ENCODE measurements at places on chromosomes 7 and 10.

GRCh38 chr7:112744818-112745217 is 45.4 kb downstream of the TMEM168 start:
- DNase-seq = no peak

GRCh38 chr10:29994811-29995210 is 64.6 kb downstream of the JCAD start:
- no peak for DNase-seq

DNA sequence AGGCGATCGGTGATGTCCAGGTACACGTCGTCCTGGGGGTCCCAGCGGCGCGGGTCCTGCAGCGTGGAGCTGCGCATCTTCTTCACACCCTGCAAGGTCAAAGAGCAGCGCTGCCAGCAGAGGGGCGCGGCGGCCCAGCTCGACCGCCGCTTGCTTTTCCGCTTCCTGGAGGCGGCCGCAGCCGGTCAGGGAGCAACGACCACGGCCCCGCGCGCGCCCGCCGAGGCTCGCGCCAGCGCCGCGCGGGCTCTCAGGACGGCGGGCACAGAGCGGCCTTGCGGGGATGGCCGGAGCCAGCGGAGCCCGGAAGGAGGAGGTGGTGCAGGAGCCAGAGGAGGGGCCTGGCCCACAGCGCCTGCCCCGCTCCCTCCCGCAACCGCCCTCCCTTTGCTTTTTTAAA is 76.4 kb upstream of the CDC14C start:
- no peak for DNase-seq

DNA sequence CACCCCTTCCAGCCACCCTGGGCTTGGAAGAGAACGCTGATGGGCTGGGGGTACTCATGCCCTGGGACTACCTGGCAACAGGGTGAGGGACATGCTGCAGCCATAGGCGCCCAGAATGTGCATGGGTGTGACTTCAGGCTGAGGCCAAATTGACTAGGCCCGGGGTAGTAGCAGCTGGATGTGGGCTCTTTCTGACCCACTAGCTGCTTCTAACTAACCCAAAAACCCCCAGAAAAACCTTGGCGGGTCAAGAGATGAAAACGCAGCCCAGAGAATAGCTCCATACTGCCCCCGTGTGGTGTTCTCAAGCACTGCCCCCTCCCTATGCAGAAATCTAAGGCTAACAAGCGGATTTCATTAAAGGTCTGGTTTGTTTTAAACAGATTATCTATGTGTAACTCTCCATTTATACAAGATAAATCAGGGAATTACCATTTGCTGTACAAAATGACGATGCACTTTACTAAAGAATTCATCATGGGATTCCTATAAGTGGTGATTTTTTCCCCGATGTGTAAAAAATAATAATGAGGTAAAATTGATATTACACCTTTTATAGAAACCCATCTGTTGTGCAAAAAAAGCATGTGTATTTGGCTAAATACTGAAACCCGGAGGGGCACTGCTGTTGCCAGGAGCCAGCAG is 4.2 kb downstream of the SMARCD3 start:
- DNase-seq = no peak

DNA sequence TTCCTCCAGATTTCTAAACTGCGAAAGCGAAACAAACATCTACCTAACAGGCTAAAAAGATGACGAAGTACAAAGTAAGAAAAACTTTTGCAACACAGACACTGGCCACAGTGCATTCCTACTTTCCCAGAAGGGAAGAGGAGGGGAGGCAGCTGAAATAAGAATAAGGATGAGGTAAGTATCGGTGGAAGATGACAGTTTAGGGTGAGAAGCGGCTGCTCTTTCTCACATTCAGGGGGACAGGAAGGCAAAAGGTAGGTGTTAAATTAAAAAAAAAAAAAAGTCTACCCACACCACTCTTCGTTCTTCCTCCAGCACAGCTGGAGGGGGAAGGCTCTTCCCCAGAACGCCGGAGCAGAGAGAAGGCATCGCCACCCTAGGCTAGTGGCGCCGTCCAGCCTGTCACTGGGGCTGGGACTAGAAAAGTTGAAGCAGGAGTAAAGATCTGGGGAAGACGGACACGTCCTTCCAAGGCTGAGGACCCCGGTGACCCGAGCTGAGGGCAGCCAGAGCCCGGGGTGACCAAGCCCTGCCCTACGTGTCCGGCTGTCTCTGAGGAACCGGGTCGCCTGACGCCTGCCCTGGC is 846 bp downstream of the DNAJC1 start:
- DNase-seq = no peak

- DNase-seq = no peak
These were observed 53.1 kb upstream of the NPS start for GRCh38 chr10:127496035-127496434.

DNA sequence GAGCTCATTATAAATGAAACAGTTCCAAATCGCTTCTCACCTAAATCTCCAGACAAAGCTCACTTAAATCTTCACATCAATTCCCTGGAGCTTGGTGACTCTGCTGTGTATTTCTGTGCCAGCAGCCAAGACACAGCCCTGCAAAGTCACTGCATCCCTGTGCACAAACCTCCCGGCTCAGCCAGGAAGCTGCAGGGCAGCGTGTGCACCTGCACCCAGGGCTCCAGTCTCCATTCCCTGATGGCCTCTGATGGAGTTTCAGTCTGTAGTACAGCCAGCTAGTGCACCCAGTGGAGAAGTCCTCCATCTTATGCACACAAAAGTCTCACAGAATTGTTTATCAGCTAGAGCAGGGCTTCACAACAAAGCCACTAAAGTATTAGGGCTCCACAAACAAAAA is 51.1 kb upstream of the PRSS58 start:
- DNase-seq = no peak

DNA sequence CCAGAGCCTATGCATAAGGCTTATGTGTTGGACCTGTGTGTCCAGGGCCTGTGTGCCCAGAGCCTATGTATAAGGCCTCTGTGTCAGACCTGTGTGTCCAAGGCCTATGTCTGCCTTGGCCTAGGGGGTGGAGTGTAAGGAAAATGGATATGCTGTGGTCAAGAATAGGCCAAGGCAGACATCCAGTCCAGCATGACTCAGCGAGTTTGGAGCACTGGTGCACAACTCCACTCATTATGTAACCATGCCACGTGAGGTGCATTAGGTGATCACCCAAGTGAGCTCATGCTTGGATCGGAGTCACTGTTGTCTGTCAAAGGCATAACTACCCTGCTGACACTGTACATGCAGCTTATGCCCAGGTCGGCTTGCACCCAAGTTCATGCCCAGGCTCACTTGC is 238.9 kb downstream of the CACNA2D1 start:
- DNase-seq = no peak

DNA sequence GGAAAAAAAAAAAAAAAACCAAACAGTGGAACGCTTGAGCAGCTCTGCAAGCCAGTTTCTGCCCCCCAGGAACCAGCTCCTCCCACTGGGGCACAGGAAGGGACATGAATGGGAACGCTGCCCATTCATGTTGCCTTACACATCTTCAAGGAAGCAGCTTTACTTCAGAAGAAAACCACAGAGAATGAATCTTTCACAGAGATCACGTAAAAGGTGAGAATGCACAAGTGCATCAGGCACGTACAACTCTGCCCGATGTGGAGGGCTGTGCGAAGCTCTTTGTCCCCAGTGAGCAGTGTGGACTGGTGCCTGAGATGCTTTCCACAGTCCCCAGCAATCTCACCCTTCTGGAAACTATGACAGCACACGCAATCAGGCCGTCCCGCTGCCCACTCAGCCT is 106.2 kb downstream of the DLG5 start:
- DNase-seq = no peak

- DNase-seq = no peak
These were observed 29.0 kb downstream of the PODXL start for GRCh38 chr7:131527456-131527855.

GRCh38 chr7:155669717-155670505 is 25.4 kb downstream of the RBM33 start:
- no peak for DNase-seq

GRCh38 chr7:42453931-42454361 is 216.9 kb upstream of the GLI3 start:
- DNase-seq = no peak

DNA sequence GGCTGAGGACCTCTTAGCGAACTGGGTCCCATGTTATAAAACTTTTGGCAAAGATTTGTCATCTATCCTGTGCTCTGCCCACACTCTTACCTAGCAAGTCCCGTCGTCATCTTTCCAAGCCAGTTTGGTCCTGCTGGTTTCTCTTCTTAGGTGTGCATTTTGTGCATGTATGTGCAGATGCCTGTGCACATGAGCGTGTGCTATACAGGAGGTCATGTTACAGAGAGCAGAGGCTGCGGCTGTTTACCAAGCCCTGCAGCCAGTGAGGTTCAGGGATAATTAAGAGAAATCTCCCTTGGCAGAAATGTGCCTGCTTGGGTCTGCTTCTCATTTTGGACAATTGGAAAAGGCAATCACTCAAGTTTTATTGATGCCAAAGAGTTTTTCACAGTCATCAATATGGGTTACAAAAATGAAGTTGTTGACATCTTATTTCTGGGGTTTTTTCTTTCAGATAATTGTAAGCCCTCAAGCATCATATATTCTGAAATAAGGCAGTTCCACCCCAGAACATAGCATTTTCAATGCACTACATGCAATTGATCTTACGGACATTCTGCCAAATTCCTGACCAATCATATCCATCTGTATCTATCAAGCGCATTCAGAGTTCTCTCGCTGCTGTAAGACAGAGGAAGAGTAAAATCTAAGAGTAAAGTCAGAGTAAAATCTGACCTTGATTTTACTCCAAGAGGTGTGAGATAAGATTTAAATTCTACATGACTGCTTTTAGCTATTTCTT is 361.4 kb upstream of the ZNF32 start:
- DNase-seq = no peak

GRCh38 chr10:79203833-79204232 is 135.1 kb downstream of the ZMIZ1 start:
- no peak for DNase-seq

DNA sequence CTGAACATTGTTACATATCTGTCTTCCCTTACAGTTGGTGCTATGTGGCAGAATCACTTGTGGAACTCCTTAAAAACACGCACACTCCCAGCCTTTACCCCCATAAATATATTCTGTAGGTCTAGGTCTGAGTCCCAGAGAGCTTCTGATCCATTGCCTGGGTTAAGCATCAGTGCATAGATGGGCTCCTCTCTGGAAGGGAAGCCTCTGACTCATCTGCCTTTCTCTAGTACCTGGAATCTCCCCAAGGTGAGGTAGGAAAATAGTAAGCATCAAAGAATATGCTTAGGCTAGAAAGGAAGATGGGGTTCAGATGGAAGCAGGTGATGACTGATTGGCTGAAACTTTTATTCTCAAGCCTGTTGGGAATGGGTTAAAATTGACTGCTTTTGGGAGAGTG is 26.1 kb downstream of the PROSER2 start:
- no peak for DNase-seq

GRCh38 chr7:5477723-5478531 is 54.3 kb upstream of the TNRC18 start:
- no peak for DNase-seq

DNA sequence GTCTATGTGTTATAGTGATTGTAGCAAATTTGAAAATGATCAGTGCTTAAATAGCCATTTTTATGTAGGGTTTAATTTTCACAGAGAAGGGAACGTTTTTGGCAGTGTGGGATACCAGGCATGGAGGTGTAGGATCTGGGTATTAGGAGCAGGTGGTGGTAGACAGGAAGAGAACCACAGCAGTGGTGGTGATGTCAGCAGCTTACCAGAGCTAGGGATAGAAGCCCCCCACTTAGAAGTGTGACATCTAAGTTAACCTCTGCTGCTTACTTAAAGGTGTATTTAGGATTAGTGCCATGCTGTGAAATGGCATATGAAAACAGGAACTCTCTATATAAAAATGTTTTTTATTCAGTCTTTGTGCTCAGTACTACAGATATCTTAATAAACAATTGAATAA is 73.8 kb downstream of the CREM start:
- no peak for DNase-seq

GRCh38 chr10:95755511-95756004 is 405 bp upstream of the ENTPD1 start:
- no peak for DNase-seq

DNA sequence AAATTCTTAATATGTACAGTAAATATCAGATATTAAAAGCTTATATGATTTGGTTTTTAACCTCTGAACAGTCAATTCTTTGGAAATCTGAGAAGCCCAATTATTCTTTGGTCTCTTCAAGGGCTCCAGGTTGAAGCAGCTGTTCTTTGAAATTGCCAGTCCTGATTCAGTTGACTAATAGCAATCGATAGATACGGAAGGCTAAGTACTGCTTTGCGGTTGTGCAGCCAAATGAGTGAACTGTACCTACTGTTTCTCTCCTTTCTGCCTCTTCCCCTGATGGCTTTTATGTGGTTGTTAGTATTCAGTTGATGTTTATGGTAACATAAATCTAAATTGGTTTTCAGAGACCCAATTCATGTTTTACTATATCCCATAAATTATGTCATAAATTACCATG is 103.1 kb upstream of the RPA3 start:
- DNase-seq = no peak

GRCh38 chr10:101323495-101323894 is 30.5 kb upstream of the BTRC start:
- no peak for DNase-seq

GRCh38 chr7:15906436-15906835 is 220.0 kb upstream of the MEOX2 start:
- DNase-seq = no peak

- DNase-seq = no peak
These were observed 79.5 kb upstream of the DUSP5 start for GRCh38 chr10:110418218-110418617.

DNA sequence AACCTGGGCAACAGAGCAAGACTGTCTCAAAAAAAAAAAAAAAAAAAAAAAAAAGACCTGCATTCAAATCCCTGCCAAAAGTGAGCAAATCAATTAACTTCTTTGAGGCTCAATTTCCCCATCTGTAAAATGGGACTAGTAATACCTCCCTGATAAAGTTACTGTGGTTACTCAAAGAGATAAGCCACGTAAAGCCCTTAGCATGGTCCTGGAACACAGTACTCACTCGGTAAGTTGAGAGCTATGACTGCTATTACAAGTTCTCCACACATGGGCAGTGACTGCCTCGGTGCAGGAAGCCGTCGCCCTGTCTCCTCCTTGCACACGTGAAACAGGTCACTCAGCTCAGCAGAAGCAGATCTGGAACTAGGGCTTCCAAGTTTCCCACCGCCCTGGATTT is 37.9 kb downstream of the DDIT4 start:
- DNase-seq = no peak

GRCh38 chr10:31508234-31508633 is 189.2 kb downstream of the ZEB1 start:
- DNase-seq = no peak

DNA sequence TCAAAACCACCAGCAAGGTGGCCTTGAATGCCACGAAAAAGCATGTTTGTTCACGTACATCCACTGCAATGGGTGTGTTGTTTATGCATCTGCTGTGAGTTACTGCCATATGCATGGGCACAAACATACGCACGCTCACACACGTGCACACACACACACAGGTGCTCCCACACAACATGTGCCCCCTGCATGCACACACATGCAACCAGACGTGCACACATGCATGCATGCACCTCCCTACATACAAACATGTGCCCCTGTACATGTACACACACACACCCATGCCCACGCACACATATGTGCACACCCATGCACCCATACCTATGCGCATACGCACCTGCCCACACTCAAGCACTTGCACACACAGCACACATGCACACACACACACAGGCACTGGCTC is 10.1 kb upstream of the DMBT1 start:
- DNase-seq = no peak
